ACHN (cell line): ENCODE measurements at places on chromosomes 16 and 17.

- DNase-seq = no peak
These were observed 1.5 kb upstream of the PRKCA start for GRCh38 chr17:66300956-66301355.

GRCh38 chr17:76862494-76862893 is 5.7 kb upstream of the MGAT5B start:
- no peak for DNase-seq

- peak; percentile 29 for DNase-seq
These were observed 231.2 kb downstream of the FOXL1 start for GRCh38 chr16:86809458-86809955.

DNA sequence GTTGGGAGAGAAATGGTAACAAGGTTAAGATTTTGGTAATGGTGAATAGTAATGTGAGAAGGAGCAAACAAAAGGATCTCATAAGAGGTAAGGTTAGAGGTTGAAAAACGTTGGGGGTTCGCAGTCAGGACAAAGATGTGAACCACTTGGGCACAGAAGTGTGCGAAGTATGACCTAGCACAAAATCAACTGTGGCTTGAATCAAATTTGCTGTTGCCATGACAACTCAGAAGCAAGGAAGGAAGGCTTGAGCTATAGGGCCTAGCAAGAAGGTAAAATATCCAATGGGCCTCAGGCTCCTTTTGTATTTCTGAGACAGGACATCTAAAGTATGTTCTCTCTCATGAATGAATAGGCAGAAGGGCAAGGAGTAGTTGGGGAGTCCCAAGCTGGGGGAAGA is 24.5 kb upstream of the TEKT1 start:
- no peak for DNase-seq

DNA sequence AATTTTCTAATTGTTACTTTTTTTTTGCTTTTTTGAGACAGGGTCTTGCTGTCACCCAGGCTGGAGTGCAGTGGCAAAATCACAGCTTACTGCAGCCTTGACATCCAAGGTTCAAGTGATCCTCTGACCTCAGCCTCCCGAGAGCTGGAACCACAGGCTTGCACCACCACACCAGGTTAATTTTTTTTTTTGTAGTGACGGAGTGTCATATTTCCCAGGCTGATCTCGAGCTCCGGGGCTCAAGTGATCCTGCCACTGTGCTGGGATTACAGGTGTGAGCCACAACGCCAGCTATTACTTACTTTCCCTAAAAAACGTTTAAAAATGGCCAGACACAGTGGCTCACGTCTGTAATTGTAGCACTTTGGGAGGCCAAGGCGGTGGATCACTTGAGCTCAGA is 6.6 kb downstream of the NPLOC4 start:
- DNase-seq = no peak

DNA sequence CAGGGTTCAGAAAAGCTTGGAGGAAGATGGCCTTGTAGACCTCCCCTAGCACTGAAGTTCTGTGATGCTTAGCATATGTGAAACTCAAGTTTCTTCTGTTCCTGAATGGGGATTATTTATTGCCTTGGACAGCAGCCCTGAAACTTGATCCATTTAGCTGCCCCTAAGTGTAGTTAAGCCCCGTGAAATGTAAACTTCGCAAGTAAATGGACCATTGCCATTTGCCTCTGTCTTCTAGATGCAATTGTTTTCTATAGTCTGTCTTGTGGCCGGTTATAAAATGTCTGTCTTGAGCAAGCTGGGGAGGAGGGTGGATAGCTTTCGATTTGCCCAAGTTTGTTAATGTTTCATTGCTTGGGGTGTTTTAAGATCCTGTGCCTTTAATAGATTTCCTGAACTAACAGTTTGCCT is 261.8 kb downstream of the CDH13 start:
- no peak for DNase-seq

DNA sequence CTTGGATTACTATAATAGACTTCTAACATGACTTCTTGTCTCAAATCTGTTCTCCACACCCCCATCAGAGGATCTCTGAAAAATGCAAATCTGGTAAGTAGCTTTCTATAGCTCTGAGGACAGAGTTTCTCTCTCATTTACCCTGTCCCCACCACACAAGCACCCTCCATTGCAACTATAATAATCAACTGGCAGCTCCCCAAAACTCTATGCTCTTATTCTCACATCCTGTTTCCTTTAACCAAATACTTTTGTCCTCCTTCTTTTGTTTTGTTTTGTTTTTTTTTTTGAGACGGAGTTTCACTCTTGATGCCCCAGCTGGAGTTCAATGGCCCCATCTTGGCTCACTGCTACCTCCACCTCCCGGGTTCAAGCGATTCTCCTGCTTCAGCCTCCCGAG is 73.4 kb downstream of the HELZ start:
- DNase-seq = no peak
